Stimulated activated naive CD8-positive, alpha-beta T cell treated with anti-CD3 and anti-CD28 coated beads, Interleukin-15, amount 100 ng/mL, for 72 hours (primary cell): ENCODE measurements at places on chromosomes 3 and 15.

- no peak for DNase-seq
Observed at GRCh38 chr15:25775317-25775912, 87.7 kb downstream of the ATP10A start.

- DNase-seq = no peak
Observed at GRCh38 chr3:164401923-164402322, 676.4 kb downstream of the SI start.

DNA sequence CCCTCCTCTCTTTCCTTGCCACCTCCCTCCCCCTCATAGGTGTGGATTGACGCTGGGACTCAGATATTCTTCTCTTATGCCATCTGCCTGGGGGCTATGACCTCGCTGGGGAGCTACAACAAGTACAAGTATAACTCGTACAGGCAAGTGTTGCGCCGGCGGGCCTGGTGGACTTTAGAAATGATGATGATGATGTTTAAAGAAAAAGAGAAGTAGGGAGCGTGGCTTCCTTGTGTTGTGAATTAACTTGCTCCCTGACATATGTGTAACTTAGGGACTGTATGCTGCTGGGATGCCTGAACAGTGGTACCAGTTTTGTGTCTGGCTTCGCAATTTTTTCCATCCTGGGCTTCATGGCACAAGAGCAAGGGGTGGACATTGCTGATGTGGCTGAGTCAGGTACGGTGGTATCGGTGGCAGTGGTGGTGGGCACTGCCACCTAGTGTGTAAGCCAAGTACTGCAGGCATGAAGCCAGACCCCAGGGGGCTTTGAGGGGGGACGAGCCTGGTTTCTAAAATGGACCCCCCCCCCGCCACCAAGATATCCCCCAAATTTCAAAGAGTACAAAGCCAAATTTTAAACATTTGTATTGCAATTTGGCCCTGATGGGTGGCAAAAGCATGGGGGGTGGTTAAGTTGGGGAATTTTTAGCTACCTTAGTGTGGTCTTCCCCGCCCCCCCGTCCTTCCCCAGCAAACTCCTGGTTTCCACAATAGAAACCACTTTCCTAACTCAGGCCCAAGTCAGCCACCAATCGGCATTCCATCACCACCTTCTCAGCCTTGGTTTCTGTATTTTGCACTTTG is 65.6 kb downstream of the SLC6A6 start:
- peak; percentile 36 for DNase-seq

DNA sequence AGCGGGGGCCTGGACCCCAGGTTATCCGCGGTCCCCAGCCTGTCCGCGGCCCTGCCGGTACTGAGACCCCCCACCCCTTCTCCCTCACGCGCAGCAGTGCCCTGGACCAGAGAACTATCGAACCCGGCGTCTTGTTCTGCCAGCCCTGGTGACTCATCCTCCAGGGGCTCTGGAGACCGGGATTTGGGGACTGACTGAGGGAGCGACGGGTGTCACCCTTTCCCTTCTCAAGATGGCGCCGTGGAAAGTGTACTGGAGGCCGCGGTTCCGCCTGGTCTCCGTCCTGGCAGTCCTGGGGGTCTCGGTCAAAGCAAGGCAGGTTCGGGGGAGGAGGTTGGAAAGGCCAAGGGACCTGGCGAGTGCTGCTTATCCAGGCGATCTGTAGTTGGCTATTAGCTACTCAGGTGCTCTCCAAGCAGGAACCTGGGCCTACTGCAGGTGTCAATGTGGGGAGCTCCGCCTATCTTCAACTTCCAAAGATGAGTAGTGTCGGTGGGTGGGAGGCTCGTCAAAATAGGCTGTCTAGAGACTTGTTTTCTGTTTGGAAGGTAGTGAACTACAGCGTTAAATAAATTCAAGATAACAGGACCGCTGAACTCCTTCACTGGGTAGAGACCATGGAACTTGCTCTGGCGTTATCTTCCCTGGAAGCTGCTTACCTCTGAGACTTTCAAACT is 790 bp downstream of the RAB5A start:
- peak; percentile 62 for DNase-seq

DNA sequence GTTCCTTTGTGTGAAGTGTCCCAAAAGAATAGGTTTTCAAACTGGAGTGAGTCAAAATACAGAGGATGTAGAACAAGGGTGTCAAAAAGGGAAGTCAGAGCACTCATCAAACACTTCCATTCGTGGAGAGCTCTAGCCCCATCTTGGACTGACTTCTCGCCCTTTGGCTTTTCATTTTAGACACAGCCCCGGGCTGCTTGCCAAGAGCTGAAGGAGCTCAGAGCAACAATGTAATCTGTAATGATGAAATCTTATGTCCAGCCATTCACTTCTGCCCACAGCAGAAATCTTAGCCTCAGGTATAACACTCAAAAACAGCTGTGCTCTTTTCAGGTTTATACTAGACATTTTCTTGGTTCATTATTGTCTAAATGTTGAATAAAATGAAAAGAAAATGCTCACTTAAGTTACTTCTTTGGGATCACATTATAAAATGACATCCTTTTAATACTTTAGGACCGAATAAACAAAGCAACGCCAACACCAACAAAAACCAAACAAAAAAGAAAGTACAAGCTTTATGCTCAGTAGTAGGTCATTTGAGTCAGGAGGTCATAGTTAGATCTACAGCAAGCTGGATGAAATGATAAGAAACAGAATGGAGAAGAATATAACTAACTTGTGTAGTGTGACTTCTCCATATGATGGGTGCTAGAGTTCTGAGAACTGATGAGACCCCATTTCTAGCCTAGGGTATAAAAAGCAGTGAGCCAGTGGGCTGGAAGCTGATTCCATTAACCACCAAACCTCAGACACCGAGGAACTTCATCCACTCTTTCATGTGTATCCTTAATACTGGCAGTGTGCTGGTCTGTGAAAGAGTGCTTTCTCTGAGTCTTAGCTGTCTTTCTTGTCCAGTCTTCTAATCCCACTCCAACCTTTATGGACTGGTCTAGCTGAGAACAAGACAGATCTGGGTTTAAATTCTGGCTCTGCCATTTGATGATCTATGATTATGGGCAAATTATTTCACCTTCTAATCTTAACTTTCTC is 131.8 kb upstream of the SLC7A14 start:
- no peak for DNase-seq
